GM12865 (cell line): ENCODE measurements at places on chromosomes 12 and 14.
A peak's percentile ranks its signal among the peaks of the same experiment; 100 is the strongest.

- peak; percentile 74 for DNase-seq
Observed at GRCh38 chr12:102957339-102958050, at the start of gene ASCL1. TSS of gene ASCL1 (plus strand) at chr12:102957674. CDS start at chr12:102958245, 571 bp downstream.

GRCh38 chr12:68932961-68933893 lies at the start of gene CPM:
TSS of gene CPM (minus strand) at chr12:68933171. CDS start at chr12:68932837, 334 bp downstream.
- DNase-seq, result peak; percentile 50

DNA sequence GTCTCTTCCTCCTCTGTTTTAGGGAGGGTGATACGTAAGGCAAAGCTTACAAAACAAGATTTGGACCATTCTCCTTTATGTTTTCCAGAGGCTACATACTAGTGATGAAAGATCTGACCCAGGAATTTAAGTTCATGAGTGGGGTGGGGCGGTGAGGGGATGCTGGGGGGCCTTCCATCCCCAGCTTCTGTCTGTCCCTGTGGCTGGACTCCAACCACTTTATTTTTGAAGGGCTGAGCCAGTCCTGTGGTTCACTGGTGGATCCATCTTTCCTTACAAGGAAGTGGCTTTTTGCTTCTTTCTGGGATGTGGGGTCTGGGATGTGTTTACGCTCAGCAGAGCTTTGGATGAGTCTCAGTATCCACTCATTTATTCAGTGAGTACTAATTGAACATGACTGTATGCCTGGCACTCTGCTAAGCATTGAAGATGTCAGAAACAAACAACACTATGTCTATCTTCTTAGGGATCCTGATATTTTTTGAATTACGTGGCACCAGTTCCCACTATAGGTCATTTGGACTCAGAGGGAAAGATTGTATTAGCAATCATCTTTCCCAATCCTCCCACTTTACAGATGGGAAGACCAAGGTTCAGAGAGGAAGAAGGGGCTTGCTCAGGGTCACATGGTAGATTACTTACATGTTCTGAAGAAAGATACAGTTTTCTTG lies 291.8 kb upstream of the TBX3 start:
- DNase-seq, result no peak

DNA sequence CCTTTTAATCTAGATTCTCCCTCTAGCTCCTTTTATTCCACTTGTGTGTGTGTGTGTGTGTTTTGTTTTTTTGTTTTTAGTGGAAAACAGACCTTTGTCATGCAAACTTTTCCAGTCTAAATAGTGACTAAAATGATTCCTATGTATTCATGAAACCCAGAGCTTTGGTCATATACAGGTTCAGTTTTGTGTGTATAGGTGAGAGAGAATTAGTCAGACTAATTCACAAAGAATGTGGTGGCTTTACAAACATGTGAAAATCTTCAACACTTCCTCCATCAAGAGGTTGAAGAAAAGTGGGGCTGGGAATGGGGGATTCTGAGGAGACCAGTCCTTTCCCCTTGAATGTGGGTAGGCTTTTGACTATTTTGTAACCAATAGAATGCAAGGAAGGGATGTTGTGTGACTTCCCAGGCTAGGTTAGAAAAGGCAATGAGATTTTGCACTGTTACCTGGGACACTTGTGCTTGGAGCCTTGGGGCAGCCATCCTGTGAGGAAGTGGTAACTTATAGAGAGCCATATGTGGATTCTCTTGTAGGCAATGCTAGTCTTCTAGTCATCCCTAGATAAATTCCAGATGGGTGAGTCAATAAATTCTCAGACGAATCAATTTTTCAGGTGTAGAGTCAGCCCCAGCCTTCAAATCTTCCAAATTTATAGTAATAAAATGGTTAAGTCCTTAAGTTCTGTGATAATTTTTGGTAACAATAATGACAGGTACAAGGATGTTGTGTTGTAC lies 236.1 kb downstream of the CEP128 start:
- DNase-seq, result no peak

- no peak for DNase-seq
Observed at GRCh38 chr12:89309440-89309802, 42.9 kb downstream of the DUSP6 start.

GRCh38 chr12:107992870-107993451 lies 136.1 kb upstream of the WSCD2 start:
- peak; percentile 59 for DNase-seq

GRCh38 chr12:3417937-3418462 lies 73.0 kb upstream of the PRMT8 start:
- DNase-seq, result no peak

- DNase-seq, result no peak
Observed at GRCh38 chr12:16509411-16509810, 96.6 kb downstream of the LMO3 start.

GRCh38 chr12:92434607-92435025 lies 268.2 kb upstream of the PLEKHG7 start:
- peak; percentile 81 for DNase-seq

GRCh38 chr14:60514741-60515491 lies 6.0 kb downstream of the SIX6 start:
- no peak for DNase-seq

GRCh38 chr12:90299666-90300065 lies 591.0 kb upstream of the ATP2B1 start:
- DNase-seq, result no peak

DNA sequence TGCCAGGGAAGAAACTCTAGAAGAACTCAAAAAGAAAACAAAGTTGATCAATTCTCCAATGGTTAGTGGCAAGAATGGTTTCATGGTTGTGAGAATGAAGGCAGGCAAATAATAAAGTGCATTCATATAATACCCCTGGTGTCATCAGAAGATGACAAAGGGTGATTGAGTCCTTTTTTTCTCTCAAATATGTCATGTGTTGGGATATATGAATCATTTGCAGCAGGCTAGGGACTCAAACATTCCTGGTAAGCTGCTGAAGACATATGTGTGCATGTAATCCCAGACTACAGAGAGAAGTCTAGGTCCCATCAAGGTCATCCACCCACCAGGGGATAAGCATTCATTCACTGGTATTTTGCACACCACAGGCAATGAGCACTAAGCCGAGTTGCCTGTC lies 82.4 kb upstream of the MYF6 start:
- DNase-seq, result no peak

GRCh38 chr12:131389054-131390013 lies 321.6 kb upstream of the SFSWAP start:
- DNase-seq, result no peak

- DNase-seq, result peak; percentile 73
Observed at GRCh38 chr14:101849125-101849524, 87.6 kb downstream of the PPP2R5C start.

DNA sequence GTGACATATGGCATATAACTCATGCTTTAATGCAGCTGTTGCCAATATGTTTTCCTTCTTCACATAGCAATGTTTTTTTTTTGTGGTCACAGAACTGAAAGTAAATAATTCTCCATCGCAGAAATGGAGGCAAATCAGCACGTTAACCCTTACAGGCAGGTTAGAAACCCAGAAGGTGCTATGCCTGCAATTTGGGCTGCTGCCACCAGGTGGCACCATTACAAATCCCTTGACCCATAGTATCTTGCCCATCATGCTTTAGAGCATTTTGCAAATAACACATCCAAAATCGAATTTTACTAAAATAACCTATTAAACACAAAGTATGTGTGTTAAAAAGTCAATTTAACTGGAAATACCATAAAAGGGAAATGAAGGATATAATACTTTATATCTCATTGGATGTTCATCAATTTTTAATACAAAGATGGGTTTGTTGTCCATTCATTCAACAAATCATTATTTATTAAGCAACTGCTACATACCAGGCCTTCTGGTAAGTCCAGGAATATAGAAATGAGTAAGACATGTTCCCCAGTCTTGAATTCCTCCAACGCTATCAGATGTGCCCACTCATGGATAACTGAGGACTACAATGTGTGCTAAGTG lies 340.1 kb downstream of the GLT1D1 start:
- DNase-seq, result peak; percentile 44

DNA sequence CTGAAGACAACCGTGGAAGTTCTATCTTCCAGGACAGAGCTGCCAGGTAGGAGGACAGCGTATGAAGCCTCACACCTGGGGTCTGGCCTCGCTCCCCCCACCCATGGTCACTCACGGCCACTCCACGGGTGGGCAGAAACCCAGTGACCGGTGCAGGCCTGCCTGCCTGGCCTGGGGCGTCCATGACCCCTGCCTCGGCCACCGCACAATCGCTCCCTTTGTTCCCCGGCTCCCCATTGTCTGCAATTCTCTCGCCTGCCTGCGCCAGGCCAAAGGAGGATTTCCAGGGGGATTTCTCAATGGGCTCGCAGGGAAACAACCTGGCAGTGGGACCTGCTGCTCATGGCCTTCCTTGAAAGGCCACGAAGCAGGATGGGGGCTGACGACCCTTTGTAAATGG lies 22.6 kb downstream of the CCDC85C start:
- DNase-seq, result no peak

- DNase-seq, result no peak
Observed at GRCh38 chr14:68823434-68824206, 30.8 kb upstream of the ZFP36L1 start.

DNA sequence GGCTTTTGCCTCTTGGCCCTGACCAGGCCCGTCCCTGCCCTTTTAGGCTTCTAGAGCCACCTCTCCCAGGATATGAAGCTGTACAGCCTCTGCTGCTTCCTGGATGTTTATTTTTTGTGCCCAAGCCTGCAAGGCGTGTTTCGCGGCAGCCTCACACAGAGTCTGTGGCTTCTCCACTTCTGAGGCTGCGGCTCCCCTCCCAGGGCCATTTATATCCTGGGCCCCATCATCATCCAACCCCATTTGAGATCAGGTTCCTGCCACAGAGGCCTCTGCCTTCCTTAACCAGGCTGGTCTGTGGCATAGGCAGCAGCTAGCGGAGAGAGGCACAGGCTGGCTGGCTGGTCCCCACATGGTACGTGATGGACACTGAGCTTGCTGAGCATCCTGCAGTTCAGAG lies 114.1 kb upstream of the PWP1 start:
- no peak for DNase-seq

DNA sequence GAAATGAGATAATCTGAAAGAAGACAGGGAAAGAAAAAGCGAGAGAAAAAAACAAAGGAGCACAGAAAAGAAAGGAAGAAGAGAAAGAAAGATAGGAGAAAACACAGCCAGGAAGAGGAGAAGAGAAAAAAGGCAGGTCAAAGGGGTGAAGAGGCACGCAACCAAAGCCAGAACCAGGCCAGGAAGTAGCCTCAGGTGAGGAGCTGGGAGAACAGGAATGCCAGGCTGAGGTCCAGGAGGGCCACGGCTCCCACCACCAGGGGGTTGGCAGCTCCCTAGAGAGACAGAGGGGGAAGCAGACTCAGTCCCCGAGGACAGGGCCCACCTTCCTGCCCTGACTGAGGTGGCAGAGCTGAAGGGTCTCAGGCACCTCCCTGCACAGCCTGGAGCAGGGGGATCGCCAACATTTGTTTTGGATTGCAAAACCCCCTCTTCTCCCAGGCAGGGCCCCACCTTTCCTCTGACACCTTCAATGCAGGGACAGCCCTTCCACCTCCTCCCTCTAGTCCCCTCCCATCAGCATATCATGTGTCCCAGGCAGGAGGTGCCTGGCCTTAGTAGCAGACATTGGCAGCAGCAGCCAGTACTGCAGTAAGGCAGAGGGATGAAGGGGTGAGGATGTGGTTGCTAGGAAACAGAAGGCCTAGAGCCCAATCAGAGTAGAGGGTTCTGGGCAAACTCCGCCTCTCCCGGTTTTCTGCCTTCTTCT lies 2.0 kb upstream of the AP1G2 start:
- peak; percentile 41 for DNase-seq

DNA sequence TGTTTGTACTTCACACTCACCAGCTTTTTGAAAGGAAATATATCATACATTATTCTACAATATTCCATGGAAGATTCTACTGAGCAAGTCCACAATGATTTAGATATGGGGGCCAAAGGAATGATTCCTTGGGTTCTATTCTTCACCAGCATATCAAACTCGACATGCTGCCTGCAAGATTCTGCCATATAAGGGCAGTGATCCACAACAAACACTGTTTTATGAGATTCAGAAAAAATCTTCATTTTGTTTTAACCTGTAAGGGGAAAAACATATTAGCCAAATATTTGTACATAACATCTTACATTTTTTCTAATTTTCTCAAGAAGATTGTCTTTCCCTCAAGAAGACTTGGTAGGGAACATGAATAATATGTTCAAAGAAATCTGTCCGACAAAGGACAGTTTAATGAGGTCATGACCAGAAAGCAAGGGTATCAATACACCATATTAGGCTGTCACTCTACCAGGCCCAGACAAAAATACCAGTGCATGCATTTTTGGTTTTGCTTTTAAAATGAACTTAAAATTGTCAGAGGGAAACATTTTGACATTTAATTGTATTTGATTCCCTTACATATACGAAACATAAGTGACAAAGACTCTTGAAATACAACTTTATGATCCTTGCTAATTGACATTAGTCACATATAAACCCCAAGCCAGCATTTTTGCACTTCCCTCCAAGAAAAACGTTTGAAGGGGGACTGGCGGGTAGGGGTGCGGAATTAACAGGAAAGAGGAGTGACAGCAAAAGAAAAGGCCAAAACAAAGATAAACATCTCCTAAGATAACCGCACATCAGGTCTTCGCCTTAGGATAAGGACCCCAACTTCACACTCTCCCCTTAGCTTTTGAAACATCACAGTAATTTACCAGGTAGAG lies 980 bp downstream of the INTS13 start:
- DNase-seq, result peak; percentile 33

DNA sequence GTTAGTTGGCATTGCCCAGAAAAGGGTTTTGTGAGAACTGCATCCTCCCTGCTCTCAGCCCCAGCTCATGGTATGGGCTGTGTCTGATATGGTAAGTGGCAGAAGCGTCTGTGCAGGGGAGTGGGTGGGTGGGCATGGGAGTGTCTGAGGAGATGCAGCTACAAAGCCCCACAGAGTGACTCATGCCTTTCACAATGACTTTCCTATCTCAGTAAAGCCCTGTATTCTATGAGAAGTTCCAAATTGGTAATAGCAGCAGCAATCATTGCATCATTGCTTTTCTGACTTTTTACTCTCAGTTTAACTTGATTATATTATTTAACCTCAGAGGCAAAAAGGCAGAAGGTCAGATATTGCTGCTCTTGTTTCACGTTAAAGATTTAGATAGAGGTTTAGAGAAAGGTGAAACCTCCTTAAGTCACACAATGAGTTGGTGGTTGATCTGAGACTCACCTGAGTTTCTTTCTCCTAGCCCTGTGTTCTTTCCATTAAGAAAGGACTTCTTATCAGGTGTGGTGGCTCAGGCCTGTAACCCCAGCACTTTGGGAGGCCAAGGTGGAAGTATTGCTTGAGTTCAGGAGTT lies 171.7 kb downstream of the SLC5A8 start:
- DNase-seq, result peak; percentile 3
